ENCODE measurements at places on chromosomes 7 and 10.

DNA sequence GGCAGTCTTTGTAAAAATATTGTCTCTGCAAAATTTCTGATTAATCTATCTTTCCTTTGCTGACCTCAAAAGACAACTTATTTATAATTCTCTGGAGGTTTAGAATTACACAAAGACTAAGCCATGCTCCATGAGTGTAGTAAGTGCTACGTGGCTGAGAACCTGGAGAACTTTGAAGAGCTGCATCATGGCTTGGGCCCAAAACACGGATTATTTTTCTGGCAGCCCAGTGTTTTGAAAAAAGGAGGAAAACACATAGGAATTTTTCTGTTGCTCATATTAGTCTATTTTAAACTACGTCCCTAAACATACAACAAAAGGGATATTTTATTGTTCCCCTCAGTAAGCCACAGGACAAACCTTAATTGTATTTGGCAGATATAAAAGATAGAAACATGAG lies 360.7 kb upstream of the MYO3A start:
- DNase-seq = no peak

- DNase-seq = no peak
These were observed 9.8 kb upstream of the SHTN1 start for GRCh38 chr10:117014835-117015234.

DNA sequence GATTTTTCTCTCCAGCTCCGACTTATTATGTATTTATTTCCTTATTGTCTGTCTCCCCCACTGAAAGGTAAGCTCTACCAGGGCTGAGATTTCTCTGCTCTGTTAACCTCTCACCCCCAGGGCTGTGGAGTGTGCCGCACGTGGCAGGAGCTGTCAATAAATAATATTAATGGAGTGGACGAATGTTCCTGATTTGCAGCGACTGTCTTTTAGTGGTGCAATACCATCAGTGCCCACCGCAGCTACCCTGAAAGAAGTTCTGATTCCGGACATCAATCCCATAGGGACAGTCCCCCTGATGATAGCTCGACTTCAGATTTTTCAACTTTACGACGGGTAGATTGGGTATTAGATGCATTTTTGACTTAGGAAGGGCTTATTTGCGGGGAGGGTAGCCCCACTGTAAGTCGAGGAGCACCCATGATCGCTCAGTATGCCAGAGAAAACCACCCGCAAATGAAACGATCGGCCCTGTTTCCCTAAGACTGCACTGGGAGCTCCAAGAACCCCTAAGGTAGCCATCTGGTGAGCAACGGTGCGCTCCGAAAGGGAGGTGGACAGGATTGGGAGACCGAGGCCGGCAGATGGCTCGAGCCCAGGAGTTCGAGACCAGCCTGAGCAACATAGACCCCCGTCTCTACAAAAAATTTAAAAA lies 986 bp upstream of the PPP2R2D start:
- DNase-seq = no peak

DNA sequence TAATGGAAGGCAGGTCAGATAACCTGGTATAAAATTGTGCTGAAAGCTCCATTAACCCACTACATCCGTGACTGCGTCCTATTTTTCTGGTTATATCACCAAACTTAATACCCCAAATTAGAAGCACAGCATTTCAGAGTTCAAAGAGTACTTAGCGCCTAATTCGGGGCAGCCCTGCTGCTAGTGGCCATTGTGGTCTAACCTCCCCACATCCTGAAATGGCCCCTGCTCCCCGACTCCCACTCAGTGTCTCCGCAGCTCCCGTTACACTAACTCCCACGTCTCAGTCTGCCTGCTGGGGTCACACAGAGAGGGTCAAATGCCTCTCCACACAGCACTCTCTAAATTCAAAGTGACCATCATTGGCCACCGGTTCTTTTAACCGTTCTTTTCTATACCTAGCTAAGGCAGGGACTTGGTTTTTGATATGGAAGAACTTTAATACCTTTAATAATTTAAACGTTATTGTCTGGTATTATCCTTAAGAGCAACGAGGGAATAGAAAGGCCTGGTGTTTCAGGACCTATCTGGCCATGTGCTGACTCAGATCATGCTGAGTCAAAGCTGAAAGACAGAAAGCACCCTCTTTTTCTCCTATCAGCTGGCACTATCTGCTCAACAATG lies 117.1 kb downstream of the KMT2E start:
- DNase-seq = no peak

DNA sequence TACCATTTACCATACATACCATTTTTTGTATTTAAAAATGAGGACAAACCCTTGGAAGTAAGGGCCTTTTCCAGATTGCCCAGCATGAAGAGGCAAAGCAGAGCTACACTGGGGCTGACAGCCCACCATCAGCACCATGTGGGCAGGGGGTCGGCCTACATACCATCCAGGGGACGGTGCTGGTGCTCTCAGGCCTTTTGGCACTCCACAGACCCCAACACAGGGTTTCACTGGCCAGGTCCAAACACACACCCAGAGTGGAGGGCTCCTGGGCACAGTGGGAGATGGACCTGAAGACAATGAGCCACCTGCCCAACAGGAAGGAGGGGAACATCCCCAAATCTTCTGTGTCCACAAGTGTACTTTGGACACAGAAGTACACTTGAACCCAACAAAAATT lies 69.2 kb upstream of the CAMK2B start:
- DNase-seq = no peak

GRCh38 chr10:35668865-35669650 lies 27.0 kb upstream of the FZD8 start:
- no peak for DNase-seq

DNA sequence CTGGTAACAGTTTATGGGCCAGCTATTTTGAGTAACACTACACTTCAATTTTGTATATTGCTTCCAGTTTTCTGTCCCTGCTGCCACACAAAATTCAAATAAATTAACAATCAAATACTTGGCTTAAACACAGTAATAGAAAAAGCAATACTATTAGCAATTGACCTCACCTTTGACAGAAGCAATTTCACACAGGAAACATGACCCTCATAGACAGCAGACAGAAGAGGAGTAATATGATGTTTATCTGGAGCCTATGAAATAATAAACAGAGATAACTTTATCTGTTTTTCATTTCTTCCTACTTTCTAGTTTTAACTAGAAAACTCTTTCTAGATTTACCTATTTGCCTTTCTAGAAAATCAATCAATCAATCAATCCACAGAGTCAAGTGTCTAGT lies 26.7 kb downstream of the MTPN start:
- no peak for DNase-seq

DNA sequence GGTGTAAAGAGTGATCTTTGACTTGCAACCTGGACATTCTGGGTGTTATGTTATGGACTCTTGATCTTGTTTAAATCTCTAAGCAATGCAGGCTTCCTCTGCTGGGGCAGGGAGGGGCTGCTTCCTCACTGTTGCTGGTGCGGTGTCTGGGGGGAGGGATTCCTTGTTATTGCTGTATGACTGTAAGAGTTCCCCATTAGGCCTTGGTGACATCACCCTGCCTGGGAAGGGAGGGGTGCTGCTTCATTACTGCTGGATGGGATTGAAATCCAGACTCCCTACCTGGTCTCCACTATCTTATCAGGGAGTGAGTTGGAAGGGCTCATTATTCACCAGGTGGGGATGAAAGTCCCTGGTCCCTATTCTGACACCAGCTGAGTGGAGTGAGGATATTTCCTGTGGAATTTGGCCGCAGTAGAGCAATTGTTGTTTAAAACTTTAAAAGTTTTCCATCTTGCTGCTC lies 8.8 kb downstream of the OGDH start:
- no peak for DNase-seq

DNA sequence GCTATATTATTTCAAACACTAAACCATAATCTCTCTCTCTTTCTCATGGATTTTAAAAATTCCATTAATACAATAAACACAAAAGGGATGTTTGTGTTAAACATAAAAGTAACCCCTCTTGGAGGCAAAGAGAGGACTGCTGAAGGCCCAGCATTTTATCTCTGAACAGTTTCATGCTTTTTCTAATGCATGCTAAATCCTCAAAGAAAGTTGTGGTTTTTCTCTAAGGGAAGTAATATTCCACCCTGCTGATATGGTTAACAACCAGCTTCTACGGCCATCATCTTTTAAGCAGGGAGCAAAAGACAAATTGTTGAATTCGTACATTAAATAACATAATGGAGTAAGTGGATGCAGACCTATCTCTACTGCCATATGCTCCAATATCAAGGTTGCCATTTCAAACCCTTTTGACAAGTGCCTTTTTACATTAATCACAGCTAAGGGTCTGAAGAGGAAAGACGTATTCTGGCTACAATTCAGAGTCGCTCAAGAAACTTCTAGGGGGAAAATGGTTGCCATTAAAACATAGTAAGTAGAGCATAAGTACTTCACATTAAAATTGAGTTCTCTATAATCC lies 103.1 kb downstream of the SLC25A13 start:
- no peak for DNase-seq

DNA sequence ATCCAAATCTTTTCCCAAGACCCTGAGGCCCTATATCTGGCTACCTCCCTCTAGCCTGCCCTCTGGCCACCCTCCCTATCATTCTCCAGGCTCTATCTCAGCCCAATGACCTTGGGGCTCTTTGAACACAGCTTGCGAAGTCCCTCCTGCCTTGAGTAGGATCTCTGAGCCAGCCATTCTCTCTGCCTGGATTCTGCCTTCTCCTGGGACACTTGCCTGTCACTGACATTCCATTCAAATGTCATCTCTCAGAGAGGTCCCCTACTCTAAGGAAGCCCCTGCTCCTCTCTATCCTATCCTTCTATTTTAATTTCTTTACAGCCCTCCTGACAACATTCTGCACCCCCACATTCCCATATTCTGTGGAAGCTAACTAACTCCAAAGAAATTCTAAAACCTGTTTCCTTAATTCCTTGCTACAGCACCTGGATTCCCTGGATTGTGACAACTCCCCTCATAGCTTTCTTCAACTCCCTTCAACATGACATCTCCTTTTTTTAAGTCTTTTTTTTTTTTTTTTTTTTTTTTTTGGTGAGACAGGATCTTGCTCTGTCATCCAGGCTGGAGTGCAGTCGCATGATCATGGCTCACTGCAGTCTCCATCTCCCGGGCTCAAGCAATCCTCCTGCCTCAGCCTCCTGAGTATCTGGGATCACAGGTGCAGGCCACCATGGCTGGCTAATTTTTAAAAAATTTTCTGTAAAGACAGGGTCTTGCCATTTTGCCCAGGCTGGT lies 81.0 kb upstream of the ASAH2 start:
- DNase-seq = no peak

GRCh38 chr7:23017309-23017708 lies 3.4 kb upstream of the HYCC1 start:
- DNase-seq = no peak

DNA sequence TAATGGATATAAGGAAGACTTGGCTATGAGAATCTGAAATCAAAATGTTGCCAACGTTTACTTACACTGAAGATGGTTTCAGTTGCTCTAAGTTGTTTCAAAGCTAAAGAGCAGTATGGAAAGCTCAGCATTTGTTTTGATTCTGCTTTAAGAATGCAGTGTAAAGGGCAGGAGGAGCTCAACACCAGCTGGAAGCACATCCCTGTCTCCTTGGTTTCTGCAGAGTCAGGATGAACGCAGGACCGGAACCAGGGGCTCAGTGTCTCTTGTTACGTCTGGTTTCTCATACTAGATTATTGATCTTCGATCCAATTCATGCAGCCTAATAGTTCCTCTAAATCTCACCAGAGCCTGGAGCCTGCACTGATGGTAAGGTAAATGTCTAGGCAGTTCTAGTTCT lies 24.1 kb downstream of the ZRANB1 start:
- DNase-seq = no peak

- DNase-seq = no peak
These were observed 42.7 kb downstream of the HTRA1 start for GRCh38 chr10:122503886-122504609.

DNA sequence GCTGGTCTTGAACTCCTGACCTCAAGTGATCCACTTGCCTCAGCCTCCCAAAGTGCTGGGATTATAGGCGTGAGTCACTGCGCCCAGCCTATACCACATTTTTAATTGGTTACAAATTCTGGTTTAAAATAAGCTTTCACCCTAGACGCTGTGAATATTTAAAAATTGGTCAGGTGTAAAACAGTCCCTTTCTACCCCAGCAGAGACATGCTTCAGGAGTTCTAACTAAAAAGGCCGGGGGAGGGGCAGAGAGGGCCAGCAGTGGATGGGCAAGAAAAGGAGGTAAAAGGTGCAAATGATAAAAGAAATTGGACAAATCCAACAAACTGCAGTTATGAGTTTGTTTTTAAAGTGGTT lies 70.0 kb downstream of the WAPL start:
- no peak for DNase-seq

- DNase-seq = no peak
These were observed 15.4 kb downstream of the CLCN1 start for GRCh38 chr7:143331179-143331801.

GRCh38 chr7:37916017-37916672 lies 472 bp downstream of the SFRP4 start:
- no peak for DNase-seq

DNA sequence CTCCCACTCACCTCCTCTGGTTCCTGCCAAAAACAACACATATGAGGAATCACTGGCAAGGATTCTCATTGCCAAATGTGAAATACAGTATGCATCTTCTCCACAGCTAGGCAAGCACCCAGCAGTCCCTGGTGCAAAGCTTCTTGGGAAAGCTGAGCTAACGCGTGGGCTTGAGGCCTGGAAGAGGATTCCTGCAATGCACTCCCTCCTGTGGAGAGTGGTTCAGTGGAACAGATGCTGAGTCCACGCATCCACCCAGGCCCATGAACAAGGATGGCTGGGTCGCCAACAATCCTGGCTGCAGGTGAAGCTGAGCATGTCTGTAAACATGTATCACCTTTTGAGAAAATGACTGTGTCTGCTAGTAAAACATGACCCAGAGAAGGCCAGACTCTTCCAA lies 113.2 kb upstream of the CHST15 start:
- no peak for DNase-seq

- DNase-seq = no peak
These were observed 99.5 kb downstream of the CDK6 start for GRCh38 chr7:92736870-92737269.

GRCh38 chr7:86814661-86815379 lies 171.1 kb downstream of the GRM3 start:
- DNase-seq = no peak

DNA sequence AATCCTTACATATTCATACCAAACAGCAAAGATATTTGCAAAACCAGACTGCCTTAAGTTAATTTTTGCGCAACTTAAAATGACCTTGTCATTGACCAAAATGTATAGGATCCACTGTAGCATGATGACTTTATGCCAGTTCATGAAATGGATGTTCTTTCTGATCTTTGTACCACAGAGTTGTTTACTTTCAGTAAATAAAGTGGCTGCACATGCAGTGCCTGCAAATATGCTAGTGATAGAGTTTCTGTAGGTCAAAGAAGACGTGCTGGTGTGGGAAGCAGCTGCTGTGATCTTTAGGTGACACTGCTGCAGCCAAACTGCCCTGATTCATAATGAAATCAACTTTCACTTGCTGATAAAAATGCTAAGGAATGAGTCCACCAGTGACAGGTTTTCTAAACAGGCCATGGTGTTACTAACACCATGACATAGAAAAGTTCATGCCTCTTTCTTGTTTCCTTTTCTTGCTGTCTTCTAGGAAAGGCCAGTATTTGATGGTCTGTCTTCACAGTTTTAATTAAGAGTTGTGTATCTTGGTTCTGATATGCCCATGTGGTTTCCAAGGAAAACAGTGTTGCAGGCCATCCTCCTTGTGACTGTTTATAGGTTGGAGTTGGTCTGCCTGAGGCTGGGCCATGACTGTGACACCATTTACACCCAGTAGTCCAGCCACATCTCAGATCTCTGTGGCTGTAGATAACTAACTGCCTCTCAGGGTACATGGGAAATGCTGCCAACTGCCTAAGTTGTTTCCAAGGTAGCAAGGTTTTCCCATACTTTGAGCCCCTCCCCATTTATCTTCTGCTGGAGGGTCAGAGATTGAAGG lies 62.5 kb downstream of the INSYN2A start:
- DNase-seq = no peak
